Hematopoietic multipotent progenitor cell treated with erythropoietin and hydrocortisone succinate and interleukin-3 and kit ligand, for 15 days (in vitro differentiated cells): ENCODE measurements at places on chromosomes 1 and 21.

DNA sequence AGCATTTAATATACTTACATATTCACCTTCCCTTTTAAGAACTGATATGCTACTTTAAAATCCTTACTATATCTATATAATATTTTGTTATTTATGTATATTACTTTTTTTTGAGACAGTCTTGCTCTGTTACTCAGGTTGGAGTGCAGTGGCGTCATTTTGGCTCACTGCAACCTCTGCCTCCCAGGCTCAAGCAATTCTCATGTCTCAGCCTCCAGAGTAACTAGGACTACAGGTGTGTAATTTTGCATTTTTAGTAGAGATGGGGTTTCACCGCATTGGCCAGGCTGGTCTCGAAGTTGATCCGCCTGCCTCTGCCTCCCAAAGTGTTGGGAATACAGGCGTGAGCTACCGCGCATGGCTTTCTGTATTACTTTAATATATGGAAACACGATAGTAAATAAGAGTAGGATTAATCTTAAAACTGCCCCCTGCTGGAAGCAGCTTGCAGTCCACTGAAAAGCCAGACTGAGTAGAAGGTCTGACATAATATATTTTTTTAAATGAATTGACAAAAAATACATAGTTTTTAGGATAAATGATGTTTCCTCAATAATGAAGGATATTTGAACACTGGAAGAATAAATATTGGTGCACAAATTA lies 24.4 kb downstream of the RCAN3 start:
- DNase-seq, result peak; percentile 21

DNA sequence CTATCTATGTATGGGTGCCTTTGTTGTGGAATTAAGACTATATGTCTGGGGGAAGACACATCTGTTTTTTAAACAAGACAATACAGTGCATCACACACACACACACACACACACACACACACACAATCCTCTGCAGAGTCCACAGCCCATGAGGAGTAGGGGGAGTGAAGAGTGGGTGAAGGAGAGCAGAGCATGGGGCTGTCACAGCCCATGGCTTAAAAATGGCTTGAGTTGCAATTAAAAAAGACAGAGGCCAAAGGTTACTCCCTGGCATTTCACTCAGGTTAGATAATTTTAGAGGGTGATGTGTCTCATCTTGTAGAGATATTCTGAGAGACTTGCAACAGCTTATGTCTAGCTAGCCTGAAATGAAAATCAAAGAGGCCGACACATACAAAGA lies 176.5 kb upstream of the PLXNA2 start:
- no peak for DNase-seq

DNA sequence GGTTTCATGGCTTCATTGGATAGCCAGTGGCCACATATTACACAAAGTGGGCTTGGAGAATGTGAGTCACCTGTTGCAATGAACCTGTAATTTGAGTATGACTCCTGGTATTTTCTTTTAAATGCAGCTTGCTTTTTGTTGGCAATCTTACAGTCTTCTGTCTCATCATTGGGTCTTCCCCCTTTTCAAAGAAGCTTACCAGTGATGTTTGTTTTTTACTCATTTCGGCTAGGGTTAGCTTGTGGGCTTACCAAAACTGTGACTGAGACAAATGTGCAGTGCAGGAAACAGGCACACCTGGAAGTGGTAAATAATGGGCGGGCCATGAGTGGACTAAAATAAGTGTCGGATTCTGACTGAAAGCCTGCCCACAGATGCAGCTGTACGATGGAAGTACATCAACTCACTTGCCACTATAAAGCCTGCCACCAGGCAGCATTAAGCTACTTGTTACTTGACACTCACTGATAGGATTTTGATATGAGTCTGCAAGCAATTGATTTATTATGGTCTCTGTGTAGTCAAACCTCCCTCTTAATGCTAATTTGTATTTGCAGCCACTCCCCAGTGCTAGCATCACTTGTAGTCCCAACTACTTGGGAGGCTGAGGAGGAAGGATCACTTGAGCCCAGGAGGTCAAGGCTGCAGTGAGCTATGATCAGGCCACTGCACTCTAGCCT lies 4.2 kb downstream of the HHAT start:
- no peak for DNase-seq

DNA sequence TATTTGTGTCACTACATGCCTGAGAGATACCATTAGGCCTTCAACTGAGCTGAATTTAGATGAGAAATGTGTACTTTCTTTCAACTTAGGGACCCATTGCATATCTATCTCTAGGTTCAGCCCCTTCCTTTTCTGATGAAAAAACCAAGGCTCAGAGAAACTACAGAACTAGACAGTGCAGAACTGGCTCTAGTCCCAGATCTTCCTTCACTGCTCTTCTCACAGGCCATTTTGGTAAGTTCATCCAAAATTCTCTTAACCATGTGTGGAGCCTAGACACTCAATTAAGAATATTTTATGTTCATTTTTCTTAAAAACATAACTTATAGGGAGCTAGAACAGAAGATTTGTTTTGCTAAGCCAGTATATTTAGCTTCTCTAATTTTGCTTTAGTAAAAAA lies 128.9 kb downstream of the ASTN1 start:
- DNase-seq, result no peak

- peak; percentile 30 for DNase-seq
Observed at GRCh38 chr1:50735443-50735842, 224.6 kb downstream of the FAF1 start.

DNA sequence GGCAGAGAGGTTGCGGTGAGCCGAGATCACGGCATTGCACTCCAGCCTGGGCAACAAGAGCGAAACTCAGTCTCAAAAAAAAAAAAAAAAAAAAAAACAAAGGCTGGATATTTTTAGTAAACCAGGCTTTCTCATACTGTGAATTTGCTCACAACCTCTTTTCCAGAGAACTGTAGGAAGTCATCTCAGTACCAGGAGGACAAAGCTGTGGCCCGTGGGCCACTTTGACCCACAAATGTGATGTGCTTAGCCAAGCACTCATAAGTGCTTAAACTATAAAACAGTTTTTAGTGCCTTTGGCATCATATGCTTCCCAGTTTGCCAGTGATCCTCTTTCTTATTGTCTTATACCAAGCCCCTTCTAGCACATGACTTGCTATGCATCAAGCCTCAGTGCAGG lies 46.5 kb downstream of the RNF11 start:
- DNase-seq, result no peak

GRCh38 chr1:103901072-103901471 lies 151.4 kb downstream of the AMY1C start:
- DNase-seq, result no peak

GRCh38 chr1:69246109-69246508 lies 321.6 kb upstream of the LRRC7 start:
- no peak for DNase-seq

DNA sequence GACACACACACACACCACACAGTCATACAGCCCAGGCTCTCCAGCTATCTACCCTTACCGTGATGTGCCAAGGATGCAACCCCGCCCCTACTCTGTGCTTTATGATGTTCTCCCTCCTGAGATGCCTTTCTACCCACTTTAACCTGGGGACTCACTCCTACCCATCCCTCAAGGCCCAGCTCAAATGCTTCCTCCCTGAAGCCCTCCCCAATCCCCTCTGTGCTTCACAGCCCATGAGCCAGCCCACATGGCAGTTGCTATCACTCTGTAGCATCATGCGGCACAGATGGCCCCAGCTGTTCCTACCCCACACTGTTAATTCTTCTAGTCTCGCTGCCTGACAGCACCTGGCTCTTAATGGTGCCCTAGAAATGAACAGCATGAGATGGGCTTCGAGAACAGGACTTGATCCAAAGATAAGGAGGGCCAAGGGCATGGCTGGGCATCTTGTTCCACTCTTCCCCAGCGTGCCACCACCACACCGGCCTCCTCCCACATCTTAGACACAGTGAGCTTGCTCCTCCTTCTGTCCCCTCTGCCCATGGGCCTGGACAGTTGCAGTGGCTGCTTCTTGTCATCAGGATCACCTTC lies 109.8 kb downstream of the GLIS1 start:
- no peak for DNase-seq

DNA sequence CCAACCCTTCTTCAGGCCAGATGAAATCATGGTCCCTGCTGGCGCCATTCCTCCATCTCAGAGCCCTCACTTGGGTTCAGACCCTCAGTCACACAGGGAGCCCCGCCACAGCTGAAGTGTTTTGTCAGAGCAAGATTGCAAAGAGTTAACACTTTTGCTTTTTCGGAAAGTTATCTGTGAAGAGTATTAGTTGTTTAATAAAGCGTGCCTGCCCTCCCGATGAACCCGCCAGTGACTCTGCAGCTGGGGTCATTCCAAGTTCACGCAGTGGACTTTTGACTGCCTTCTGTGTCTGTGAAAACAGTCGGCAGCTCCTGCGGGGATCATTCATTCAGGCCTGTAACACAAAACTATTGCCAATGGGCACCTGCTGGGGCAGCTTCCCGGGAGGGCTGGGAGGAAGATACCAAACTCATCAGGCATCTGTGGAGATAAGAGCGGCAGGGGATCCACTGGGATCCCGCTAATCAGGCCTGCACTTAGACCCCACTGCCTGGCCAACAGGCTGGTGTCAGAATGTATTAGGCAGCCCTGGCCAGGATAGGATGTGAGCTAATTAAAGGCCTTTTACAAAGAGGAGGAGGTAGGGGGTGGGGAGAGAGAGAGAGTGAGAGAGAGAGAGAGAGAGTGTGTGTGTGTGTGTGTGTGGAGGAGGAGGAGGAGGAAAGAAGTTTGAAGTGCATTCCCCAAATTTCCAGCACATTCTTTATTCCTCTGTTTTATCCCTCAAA lies 184.5 kb downstream of the DHRS3 start:
- no peak for DNase-seq

DNA sequence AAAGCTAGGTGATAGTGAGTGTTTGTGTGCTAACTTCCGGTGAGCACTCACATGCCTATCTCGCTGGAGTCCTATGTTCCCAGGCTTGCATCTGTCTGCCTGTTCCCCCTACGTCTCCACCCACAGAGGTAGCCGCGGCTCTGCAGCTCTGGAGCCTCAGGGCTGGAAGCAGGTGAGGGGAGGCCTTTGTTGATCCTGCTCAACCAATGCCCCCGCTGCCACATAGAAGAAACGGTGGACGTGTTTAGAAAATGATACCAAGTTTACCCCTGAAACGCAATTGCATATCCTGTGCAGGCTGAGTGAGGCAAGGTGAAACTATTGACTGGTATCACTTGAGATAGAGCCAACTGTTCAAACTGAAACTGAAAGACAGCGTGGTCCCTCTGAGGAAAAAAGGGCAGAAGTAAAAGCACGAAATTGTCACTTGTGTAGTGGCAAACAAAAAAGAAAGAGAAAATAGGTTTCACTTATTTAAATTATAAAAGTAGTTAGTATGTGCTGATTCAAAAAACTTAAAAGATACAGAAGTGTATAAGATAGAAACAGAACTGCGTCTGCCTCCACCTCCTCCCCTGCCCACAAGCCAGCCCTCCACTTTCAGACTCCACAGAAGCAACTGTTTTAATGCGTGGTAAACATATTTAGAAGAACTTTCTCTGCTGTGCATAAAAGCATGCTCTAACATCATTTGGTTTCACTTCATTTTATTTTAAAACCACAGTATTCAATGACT lies 38.6 kb upstream of the ETS2 start:
- peak; percentile 9 for DNase-seq

DNA sequence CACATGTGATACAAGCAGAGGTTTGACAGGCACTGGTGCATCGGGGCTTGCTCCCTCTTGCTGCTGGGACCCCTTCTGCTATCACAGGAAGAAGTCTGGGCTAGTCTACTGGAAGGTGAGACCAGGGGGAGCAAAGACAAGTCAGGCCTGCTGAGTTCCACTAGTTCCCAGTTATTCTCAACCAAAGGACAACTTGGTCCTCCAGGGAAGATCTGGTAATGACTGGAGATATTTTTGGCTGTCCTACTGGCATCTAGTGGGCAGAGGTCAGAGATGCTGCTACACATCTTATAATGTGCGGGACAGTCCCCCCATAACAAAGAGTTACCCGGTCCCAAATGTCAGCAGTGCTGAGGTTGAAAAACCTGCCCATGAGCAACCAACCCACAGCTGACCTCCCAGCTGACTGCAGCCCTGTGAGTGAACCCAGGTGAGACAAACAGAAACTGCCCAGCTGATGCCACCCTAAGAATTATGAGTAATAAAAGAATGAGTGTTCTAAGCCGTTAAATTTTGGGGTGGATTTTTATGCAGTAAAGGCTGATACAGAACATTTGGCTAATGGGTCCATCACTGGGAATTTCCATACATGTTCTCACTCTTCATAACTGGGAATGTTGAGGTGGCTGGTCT lies 71.6 kb downstream of the NENF start:
- no peak for DNase-seq

DNA sequence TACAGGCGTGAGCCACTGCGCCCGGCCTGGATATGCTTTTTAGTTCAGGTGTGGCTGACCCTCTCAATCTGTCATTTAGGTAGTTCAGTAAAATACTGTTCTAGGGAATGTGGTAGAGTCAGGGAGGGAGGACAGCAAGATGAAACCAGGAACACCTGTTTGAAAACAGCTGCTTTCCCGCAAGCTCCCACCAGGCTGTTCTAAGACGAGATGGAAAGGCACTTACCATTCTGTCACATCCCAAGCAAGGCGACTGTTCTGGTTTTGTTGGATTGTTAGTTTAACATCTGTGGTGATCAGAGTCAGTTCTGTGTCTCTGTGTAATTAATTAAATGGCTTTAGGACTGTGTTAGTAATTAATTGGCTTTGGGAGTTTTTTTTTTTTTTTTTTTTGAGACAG lies 2.9 kb downstream of the CHAF1B start:
- no peak for DNase-seq

DNA sequence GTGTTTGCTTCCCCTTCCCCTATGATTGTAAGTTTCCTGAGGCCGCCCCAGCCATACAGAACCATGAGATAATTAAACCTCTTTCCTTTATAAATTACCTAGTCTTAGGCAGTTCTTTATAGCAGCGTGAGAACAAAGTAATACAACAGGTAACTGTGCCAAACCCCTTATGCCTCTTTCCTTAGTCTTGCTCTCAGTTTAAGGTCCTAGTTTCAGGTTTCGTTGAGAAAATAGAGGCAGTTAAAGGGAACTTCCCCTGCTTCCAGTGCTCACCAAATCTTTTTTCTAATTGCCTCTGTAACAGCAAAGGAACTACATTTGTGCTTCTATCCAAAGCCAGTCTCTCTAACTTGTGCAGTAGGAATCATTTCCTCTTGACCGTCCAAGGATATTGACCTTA lies 164.8 kb downstream of the PATJ start:
- no peak for DNase-seq

DNA sequence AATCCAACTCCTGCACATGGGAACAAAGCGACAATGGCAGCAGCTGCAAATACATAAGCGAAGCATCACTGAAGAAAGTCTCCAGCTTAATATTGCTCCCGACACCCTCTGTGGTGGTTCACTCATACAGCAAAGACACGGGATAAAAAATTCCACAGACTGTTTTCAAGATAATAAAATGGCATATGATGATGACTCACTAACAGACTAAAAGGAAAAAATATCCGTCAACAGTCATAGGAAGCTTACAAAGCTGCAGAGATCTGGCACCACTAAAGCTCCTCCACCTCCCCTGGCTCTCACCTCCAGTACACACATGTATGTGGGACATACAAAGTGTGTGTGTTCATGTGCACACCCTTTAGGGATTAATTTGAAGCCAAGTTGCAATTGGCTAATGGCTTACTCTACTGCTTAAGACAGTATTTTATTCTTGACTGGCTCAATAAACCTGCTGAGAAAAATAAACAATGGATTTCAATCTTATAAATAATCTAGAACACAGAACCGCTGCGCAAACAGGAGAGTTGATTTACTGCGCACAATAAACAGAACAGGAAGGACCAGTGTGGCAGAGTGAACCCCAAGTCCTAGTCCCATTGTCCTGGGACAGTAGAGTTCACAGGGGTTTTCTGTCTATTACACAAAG lies 94.4 kb downstream of the SLC45A1 start:
- DNase-seq, result no peak

GRCh38 chr1:202836623-202837403 lies 26.1 kb downstream of the PCAT6 start:
- DNase-seq, result no peak

GRCh38 chr21:45534636-45535331 lies 7.5 kb downstream of the SLC19A1 start:
- DNase-seq, result no peak
